ENCODE measurements at places on chromosomes 2 and 18.

DNA sequence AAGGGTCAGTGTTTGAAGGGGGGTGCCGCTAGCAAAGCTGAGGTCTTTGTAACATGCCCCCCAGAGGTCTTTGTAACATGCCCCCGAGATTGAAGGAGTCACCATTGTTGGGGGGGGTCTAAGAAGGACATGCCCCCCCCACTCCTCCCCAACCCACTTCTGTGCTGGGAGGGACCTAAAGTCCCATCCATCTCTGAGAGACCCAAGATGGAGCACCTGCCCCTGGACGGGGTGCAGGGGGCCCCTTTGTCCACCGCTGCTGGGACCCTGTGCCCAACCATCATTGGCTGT is 5.9 kb upstream of the ASIC4 start:
- DNase-seq: no peak

GRCh38 chr2:184498936-184499335 is 99.4 kb upstream of the ZNF804A start:
- peak; percentile 15 for DNase-seq

DNA sequence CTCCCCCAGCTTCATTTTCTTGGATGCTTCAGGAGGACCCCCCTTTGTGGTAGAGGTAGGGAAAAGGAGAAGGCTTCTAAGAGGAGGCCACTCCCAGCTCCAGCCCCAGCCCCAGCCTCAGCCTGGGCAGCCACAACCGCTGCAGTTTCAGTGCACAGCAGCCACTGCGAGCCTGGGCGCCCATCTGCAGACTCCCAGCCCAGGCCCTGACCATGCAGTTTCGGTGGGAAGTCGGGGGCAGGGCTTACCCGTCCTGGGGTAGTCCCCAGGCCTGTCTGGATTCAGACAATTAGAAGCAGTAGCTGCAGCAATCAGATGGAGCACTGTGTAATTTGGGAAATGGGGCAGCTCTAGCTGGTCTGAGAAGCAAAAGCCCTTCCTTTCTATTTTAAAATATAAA is 28.6 kb downstream of the ITM2C start:
- DNase-seq: no peak

GRCh38 chr2:69741575-69742321 is at the start of gene ANXA4:
TSS of gene ANXA4 (plus strand) at chr2:69742134. CDS start at chr2:69781566, 39,432 bp downstream.
- DNase-seq: peak; percentile 60

GRCh38 chr2:60366135-60366712 is 187.2 kb downstream of the BCL11A start:
- DNase-seq: no peak

DNA sequence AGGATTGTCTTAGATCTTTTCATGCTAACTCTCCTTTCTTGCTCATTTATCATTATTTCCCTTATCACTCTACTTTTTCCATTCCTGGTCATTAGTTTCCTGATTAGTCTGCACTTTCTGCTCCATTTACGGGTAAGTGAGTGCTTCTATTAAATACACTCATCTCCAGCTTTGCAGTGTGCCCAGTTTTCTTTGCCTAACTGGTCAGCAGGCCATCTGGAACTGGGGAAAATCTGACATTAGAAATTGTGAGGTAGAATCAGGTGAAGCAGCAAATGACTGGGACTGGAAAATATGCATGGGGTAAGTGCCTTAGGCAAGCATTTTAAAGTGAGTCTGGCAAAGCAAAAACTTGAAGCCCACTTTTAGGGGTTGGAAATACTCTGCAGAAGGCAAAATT is 29.2 kb downstream of the G6PC2 start:
- DNase-seq: no peak

GRCh38 chr2:84874381-84875212 is 6.3 kb downstream of the TRABD2A start:
- DNase-seq: no peak

DNA sequence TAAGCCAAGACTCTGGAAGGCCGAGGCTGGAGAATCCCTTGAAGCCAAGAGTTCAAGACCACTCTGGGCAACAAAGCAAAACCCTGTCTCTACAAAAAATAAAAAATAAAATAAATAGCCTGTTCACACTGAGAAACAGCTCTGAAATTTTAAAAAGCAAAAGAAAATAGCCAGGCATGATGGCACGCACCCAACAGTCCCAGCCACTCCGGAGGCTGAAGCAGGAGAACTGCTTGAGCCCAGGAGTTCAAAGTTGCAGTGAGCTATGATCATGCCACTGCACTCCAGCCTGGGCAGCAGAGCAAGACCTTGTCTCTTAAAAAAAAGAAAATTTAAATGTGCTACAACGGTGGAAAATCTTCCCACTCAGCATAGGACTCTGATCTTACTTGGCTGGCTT is 52.7 kb downstream of the DTNB start:
- no peak for DNase-seq

- no peak for DNase-seq
Measured at GRCh38 chr2:196279541-196279940, 108.2 kb upstream of the STK17B start.

DNA sequence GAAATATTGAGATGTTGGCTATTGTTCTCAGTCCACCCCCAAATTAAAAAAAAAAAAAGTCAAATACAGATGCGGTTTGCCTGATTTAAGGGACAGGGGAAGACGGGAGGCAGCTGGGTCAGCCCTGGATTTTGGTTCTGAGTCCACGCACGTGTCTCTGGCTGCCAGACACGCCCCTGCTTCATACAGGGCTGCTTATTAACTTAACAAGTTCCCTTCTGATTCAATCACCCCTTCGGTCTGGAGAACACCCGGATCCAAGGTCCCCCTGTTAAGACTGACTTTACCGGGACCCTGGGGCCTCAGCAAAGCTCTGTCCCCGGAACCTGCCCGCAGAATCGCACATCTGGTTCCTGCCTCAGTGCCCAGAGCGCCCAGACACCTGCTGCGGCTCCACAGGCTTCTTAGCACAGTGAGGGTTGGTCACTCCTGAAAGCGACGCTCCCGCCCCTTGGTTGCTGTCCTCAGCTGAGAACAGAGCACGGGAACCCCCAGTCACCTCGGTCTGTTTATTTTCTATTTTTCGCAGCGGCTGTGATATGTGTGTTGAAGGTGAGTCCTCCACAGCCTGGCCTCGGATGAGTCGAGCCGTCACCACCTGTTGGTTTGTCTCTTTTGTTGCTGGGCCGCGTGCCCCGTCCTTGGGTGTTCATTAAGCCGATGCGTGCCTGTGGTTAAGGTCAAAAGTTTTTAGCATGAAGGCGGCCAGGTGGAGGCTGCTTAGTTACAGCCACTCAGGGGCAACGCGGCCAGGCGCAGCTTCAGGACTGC is 57.2 kb downstream of the RTP5 start:
- no peak for DNase-seq

GRCh38 chr18:64438178-64438577 is 289.3 kb upstream of the LINC00305 start:
- no peak for DNase-seq

GRCh38 chr2:220662431-220662830 is 909.7 kb downstream of the EPHA4 start:
- no peak for DNase-seq

DNA sequence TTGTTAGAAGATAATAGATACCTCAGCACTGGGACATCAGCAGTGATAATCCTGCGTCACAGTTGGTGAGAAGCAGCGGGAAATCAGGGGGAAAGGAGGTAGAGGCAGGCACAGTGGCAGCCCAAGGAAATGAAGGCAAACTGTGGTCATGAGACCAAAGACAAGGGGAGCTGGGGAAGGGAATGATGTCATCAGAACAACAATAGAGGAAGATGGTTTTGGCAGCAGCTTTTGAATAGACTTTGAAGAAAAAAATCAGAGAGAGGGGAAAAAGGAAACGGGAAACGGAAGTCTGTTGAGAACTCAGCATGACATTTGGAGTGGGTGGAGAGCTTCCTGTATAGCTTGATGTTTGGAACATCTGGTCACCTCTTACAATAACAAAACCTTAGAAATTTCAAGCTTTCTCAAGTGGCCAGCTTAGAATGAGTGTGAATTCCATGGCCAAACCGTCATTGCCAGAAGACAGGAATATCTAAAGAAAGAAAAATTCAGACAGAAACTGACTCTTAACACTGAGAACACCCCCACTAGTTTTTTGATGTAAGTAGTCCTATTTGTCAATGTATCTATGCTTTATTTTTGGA is 18.4 kb upstream of the YES1 start:
- peak; percentile 82 for DNase-seq

- no peak for DNase-seq
Measured at GRCh38 chr2:241103176-241103595, 1.1 kb upstream of the MTERF4 start.

DNA sequence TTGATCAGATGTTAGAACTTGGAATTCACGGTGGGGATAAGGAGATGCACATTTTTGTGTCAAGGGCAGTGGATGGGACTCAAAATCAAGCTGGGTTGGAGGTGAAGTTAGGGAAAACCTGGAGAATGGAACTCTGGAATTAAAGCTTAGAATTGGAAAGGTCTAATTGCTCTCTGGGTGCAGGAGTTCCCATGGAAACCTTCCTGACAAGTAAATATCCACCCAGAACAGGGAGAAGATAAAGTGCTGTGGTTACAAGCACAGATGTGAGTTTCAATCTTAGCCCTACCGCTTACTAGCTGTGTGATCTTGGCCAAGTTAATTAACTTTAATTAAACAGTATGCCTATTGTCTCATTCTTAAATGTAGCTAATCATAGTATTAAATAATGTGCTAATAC is 71.3 kb upstream of the TCF7L1 start:
- DNase-seq: no peak

DNA sequence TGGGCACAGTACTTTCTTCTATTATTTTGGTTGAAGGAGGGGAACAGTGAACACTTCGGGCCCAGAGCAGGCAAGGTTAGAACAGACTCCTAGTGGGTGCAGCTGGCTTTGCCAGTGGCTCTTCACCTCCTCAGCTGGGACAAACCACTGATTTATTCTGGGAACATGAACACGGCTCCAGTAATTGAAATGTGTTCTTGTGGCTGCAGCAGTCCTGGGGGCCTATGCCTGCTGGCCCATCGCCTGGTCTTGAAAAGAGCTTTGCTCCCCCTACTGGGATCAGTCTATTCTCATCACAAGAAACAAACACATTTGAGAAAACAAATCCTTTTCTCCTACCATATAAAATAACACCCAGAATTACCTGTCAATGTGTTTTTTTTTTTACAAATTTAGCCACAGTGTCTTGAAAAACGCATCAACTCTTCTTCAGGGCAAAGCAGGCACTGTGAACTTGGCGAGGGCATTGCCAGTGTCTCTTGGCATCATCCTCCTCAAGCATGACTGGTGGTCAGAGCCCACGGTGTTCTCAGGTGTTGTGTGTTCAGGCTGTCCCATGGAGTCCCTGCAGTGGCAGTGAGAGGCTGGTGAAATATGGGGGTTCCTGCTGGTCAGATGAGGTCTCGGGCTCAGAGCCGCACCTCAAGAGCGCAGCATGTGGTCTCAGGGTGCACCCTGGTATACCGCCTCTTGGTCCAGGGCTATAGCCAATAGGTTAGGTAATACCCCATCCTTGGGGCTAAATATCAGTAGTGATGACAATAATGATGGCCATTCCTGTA is 51.3 kb downstream of the RNF144A start:
- no peak for DNase-seq

DNA sequence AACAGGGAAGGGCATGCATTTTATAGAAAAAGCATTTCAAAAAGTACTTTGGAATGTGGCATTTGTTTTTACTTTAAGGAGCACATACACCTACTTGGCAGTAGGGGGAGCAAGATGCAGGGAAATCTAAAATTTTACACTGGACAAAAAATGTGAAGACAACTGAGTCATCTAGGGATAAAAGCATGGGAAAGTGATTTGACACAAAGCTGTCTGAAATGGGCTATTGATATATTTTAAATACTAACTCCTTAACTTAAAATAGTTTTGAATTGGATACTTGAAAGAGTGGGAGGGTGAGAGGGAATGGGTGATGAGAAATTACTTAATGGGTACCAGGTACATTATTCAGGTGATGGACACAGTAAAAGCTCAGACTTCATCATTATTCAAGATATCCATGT is 15.8 kb downstream of the TMEM200C start:
- peak; percentile 22 for DNase-seq

DNA sequence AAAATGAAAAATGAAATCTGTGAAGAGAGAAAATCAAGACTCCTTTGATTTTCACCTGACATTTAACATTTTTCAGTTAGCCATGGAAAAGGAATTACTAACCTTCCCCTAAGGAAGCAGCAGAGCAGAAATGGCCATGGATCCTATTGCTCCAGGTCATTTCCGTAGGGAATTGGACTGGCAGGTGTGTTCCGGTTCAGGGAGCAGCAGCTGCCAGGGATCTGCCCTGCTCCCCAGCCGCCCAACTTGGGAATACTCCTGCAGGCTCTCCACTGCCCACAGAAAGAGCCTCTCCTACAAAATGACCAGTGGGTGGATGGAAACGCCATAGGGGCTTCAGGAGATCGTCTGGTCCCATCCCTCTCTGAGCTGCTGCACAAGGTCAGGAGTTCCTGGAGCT is 86.0 kb upstream of the MAPK4 start:
- no peak for DNase-seq

DNA sequence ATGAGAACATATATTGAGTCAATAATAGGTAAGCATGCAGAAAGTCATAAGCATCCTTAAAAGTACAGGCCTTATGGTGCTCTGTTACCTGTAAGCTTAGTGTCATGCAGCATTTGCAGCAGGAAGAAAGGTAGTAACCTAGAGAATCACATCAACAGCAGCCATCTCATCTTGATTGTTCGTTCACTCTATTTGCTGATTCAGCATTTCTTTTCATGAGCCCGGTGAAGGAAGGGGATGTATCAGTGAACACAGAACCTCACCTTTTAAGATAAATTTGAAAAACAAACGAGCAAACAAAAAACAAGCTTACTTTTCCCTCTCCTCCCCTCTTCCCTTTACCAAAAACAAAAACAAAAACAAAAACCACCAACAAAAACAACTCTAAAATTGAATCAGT is 89.9 kb downstream of the MIB1 start:
- DNase-seq: no peak

DNA sequence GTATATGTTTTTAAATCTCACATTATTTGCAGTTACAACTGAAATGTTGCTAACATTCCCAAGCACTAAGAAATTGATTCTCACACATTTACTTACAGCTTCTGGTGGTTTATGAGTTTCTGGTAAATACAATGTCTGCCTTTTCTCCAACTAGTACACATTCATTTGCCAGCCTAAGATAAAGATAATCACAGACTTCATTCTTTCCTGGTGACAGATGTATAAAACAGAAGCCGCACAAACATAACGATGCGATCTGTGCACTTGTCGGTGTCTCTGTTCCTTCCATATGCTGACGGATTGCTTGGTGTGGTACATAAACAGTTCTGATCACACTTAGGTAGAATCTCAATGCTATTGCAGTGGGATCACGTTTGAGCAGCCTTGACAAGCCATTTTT is 100.4 kb upstream of the DDX18 start:
- no peak for DNase-seq

DNA sequence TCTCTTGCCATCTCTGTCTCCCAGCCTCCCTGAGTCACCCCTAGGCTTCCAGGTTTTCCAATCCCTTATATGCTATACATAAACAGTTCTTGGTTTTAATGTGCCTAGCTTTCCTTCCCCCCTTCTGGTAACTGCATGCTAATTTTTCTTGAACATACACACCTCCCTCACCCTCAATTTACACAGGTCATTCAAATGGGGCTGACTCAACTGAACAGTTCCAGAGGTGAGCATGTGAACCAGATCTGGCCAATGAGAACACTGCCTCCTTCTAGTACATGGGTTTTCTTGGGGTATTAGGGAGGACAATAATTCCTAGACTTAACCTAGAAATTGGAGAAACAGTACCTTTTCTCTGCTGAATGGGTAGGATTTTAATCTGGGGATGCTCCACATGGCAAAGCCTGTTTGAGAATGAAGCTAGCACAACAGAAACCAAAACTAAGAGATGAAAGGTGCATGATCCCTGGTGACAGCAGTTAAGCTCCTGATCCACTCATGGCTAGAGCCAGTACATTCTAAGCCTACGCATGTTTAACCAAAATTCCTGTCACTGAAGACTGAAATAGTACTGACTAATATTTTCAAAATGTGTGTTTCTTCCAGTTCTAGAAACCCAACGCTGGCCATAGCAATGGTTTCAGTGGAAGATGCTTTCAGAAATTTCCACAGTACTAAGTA is 11.8 kb downstream of the SLC25A12 start:
- DNase-seq: no peak

Measured in OCI-M1 (cell line).